ENCODE measurements at places on chromosomes 13 and 19.

DNA sequence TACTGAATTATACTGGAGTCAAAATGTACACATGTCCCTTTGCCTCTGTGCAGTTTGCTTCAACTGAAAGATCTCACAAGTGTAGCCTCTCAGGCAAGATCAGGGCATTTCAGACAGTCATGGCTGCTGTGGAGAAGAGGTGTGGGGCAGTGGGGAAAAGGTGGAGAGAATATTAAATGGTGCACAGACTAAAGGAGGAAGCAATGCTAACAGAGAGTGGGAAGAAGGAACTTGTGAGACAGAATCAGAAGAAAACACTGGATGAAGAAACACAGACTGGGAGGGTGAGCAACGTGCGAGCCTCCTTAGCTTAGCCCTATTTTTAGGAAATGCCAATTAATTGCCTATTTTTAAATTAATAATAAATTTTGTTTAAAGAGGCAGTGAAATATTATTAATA, 49.6 kb upstream of the RAP2A start:
- DNase-seq, result no peak

- no peak for DNase-seq
These were observed 1198.2 kb upstream of the PCDH9 start for GRCh38 chr13:68428292-68428691.

DNA sequence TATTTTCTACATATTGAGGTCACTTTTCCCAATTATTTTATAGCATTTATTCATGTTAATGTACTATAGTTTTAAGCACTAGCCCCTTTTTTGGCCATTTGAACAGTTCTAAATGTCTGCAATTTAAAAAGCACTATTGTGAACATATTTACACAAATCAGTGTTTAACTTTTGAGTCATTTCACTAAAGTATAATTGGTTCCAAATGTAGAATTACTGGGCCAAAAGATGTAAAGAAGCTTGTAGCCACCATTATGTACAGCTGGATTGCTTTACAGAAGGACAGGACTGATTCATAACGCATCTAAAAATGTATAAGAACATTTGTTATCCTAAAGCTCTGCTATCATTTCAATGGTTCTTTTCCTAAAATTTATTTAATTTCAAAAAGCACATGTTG, 16.6 kb upstream of the ATP12A start:
- DNase-seq, result no peak

DNA sequence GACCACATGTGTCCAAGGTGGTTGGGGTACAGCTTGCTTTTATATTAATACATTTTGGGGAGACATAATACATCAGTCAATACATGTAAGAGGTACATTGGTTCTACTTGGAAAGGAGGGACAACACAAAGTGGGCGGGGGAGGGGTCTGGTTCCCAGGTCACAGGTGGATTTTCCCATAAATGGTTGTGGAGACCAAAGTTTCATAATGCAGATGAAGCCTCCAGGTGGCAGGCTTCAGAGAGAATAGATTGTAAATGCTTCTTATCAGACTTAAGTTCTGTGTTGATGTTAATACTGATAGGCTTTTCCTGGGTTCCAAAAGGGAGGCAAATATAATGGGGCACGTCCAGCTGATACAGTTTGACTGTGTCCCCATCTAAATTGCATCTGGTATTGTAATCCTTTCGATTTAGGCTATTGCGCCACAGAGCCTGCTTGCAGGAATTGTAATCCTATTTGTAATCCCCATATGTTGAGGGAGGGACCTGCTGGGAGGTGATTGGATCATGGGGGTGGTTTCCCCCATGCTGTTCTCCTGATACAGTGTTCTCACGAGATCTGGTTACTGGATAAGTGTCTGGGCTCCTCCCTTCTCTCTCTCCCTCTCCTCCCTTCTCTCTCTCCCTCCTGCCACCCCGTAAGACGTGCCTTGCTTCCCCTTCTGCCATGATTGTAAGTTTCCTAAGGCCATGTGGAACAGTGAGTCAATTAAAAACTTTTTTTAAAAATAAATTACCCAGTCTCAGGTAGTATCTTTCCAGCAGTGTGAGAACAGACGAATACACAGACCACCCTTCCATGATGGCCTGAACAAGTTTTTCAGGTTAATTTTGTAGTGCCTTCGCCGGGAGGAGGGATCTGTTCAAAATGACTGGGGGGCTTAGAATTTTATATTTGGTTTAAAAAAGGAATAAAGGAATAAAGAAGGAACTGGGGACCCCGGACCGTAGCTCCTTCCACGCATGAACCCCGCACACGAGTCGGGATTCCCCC, 44.9 kb downstream of the ZNF823 start:
- DNase-seq, result peak; percentile 67

DNA sequence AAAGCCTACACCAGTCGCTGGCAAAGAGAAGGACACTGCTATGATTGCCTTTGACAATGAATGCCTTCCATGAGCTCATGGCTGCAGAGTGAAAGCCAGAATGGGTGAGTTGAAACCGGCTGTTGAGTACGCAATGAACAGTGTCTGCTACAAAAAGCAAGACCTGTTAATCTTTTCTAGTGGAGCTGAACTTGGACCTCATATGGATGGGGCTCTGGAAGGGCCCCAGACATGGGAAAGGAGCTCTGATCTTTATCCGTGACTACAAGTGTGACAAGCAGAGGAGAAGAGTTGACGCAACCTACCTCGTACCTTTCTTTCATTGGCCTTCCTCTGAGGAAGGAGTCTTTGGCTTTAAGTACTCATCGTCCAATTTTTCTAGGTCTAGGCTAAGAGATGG, 67.1 kb upstream of the TSC22D1 start:
- no peak for DNase-seq

DNA sequence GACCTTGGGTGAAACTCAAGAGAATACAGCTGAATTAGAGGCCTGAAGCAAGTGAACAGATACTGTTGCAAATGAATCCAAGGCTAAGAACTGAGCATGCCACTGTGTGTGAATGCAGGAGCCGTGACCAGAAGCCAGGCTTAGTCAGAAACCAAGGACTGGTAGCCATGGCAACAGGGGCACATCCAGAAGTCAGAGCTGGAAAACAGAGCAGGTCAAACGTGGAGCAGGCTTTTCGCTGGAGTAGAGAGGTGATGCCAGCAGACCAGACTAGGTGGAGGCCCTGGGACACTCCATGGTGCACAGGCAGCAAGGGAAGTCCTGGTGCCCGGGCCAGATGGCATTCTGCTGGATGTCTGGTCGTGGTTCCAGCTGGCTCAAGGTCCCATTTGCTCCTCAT, 564.1 kb downstream of the PCDH9 start:
- DNase-seq, result peak; percentile 7

Measured in muscle of back (tissue), 13 donors.